ENCODE measurements at places on chromosomes 16 and 17.

DNA sequence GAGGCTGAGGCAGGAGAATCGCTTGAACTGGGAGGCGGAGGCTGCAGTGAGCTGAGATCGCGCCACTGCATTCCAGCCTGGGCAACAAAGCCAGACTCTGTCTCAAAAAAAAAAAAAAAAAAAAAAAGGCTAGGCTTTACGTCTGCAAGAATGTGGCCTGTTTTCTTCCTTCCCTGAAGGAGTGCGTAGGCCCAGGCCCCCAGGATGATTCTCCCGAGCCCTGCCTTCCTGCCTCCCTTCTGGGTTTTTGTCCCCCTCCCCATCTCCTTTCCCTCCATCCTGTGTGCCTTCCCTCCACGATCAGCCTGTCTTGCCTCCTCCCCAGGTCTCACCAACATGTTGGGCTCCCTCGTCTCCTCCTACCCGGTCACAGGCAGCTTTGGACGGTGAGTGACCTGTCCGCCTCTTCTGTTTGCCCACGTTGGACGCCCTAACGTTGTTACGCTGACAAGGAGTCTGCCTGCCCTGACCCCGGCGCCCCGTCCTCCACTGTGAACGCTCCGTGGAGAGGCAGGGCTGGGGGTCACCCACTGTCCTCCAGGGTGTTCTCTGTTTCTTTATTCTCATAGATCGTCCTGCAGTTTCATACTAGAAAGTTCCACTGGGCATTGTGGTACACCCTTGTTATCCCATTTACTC, 15.7 kb upstream of the RNF213 start:
- no peak for DNase-seq

DNA sequence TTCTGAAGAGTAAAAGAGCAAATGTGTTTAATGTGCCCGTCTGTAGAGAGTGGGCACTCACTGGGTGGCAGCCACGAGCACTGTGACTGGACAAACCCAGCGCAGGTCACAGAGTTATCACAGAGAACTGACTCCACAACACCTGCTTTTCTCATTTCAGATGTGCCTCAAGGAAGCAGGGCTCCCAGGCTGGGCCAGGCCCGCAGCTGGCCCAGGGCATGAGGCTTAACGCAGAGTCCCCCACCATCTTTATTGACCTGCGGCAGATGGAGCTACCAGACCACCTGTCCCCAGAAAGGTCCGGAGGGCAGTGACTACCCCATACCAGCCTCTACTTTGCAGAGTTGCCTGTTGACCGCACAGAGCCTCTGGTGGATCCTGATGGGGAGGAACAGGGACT, 11.9 kb downstream of the DNAAF8 start:
- DNase-seq = no peak

DNA sequence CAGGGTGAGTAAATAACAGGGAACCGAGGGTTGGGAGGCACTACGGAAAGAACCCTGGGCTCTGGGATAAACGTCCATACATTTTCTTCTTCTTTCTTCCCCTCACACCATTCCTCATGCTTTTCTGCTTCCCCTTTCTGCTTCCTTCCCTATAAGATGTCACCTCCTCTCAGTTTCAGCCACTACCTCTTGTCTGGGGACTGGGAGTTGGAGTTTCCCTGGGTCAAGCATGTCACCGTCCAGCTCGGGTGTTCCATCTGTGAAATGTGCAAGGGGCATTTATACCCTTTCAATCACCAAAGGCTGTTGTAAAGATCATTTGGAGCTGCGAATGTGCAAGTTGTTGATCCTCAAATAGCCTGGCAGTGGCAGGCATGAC, 17.5 kb upstream of the CCL22 start:
- DNase-seq = no peak

GRCh38 chr16:88706965-88707826, 893 bp downstream of the CTU2 start:
- no peak for DNase-seq

- DNase-seq = no peak
Observed at GRCh38 chr16:23852794-23853562, 17.2 kb downstream of the PRKCB start.

DNA sequence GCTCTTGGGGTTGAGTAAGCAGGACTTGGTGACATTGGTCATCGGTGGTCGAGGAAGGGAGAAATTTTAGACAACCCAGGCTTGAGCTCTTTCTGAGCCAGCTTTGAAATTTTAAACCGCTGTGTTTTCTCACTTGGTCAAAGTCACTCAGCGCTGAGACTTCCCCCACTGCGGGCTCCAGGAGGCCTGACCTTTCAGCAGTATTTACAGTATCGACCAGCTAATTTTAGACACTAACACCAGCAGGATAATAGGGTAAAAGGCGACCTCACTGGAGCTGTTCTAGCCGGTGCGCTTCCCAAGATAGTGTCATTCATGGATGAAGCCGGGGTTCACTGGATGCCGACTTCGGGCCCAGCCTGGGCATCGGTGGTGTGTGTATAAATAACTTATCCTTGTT, 29.7 kb upstream of the WSCD1 start:
- no peak for DNase-seq

- no peak for DNase-seq
Observed at GRCh38 chr16:23362460-23363317, 60.6 kb downstream of the SCNN1B start.

DNA sequence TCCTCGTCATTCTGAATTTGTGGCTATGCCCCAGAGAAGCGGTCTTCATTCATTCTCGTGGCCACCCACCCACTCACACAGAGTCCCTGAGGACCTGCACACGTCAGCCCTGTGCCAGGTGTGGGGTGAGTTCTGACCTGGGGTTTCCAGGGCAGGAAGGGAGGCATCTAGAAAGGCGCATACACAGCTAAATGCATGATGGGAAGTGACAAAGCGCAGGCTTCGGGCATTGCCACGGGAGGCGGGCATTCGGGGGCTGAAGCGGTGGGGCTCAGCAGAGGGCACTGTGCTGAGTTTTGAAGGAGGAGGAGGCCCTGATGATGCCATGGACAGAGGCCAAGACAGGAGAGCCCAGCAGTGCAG, 10.9 kb downstream of the UBALD2 start:
- DNase-seq = no peak

GRCh38 chr17:21124086-21124485, 2.7 kb upstream of the DHRS7B start:
- DNase-seq = no peak

DNA sequence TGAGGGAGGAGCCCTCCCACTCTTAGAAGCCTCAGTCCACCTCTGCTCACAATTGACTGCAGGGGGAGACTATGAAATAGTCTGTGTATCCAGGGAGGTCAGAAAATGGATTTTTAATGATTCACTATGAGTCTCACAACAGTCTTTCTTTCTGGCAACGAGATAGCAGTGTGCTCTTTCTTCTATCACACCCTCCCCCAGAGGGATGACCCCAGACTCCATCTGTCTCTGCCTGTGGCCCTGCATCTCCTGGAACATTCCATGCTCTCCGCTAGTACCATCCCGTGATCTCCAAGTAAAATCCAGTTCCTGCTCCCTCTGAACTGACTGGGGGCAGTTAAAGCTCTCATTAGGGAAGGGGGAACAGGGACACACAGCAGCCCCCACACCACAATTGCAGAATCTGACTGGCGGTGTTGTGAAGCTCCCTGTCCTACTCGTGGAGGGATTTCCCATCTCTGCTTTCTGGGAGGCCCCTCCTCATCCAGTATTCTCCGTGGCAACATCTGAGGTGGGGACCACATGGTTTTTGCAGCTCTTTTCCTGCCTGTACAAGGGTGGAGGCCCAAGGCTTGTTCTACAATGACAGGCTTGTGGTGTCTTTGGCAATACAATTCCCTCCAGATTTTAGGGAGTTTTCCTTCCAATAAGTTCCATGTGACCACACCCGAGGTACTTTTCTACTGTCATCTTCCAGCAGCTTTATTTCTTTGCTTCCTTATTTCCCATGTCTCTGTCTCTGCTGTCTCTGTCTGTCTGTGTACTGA, 19.4 kb downstream of the NATD1 start:
- no peak for DNase-seq

GRCh38 chr17:43740541-43740940, 18.1 kb downstream of the SOST start:
- no peak for DNase-seq

- DNase-seq = no peak
Observed at GRCh38 chr16:78605548-78606101, 506.2 kb downstream of the WWOX start.

DNA sequence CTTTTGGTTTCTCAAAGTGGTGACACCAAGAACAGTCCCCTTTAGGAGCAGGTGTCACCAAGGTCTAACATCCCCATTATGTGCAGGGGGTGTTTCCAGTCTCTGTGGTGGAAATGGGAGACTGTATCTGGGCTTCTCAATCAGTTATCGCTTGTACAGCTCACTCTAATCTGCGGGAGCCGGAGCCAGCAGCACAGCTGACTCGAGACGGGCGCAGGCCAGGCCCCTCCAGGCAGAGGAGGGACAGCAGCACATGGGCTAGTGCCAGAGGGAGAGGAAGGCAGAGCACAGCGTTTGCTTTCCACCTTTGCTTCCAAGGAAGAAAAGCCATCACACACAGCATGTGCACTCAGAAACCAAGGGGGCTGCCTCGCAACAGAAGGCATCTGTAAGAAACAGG, 91.2 kb upstream of the CREBBP start:
- no peak for DNase-seq

- no peak for DNase-seq
Observed at GRCh38 chr17:4161192-4161966, 18.4 kb downstream of the CYB5D2 start.

DNA sequence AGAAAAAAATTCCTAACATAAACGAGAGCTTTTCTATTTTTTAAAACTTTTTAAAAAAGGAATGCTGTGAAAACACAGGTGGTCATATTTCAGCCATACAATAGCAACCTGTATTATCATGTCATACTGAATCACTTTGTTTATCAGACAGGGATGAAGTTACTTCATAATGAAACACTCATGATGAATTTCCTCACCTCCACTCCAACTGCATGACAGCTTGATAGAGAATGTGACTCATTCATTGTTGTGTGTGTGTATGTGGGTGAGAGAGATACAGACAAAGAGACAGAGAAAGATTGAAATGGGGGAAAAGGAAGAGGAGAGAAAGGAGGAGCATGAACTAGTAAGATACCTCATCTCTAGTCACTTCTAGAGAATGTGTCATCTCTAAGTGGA, 109.0 kb downstream of the SYCE1L start:
- DNase-seq = no peak

DNA sequence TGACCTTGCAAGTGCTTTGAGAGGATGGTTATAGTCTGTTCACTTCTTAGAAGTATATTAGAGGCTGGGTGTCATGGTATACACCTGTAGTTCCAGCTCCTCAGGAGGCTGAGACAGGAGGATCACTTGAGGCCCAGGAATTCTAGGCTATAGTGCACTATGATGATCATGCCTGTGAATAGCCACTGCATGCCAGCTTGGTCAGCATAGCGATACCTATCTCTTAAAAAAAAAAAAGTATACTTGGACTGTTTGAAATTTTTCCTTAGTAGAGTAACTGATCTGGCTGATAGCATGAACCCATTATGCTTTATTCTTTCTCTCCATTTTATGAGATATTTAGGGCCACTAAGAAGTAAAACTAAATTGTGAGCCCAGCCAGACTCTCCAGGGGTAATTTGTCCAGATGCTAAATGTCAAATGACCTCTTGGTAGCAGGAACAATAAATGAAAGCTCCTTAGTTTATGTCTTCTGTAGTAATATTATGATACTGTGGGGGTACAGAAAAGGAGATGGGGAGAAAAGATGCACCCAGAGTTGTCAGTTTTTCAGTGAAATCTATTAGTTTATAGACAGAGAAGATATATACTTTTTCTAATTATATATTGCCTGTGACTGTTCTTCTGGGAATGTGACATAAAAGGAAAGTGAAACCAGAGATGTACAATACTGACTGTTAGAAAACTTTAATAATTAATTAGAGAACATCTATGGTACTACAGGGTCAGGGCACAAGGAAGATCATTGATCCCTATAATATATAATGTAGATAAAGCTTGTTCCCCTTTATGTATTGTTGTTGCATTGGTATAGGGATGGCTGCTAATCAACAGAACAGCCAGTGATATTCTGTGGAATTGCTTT, 335.3 kb upstream of the TBX2 start:
- DNase-seq = no peak

DNA sequence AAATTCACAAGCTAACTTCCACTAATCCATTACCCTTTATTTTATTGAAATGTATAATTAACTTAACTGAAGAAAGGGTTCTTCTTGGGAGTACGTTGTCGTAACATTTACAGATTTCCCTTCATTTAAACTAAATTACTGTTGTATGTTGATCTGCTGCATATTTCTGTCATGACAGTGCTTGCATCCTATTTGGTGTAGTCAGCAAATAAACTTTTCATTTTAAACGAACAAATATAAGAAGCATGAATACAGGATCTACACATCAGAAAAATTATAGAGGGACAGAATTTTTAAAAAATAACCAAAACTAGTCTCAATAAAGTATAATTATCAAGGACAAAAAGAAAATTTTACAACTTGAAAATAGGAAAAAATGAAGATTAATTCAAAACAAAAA, 66.5 kb upstream of the ZNF267 start:
- DNase-seq = no peak

- DNase-seq = no peak
Observed at GRCh38 chr17:35132816-35133550, 9.1 kb downstream of the NLE1 start.

DNA sequence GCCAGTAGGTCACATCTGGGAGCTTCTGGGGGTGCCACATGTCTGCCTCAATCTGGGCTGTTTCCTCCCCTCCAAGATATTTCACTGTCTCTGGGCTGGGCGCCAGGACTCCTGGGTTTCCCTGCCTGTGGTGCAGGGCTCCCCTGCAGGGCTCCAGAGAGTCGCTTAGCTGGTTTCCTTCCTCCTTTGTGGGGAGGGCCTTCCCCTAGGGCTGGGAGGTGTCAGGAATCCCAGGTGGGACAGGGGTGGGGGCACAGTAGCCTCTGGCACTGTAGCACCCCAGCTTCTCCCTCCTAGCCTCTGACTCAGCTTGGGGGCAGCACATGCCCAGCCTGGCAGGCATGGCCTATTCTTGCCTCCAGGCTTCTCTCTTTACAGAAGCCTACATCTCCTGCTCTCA, 2.6 kb downstream of the RARA start:
- no peak for DNase-seq

DNA sequence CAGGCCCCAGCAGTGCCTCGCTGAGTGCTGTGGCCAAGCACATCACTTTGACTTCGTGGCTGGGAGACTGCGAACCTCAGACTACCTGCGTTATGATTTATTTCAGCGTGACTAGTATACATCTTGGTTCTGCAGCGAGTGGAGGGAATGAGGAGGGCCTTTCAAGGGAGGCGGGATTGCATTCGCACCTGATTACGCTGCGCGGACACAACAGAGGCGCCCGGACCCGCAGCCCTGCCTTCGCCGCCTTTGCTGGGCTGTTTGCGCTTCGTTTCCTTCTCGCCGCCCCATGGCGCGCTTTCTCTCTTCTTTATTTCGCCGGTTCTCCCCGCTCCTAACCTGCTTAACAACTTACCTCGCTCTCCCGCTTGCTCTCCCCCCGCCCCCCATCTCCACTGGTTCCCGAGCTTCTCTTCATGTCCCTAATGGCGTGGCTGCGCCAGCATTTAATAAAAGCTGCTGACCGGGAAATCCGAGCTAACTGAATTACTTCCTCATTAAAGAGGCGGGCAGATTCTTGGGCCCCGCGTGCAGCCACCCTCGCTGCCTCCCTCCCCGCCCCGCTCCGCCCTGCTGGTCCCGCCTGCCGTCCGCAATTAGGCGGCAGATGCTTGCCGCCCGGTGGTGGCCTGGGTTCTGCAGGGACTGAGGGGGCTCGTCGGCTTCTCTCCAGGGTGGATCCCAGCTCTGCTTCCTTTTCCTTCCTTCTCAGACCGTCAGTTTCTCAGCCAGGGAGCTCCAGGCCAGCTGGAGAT, 257.6 kb upstream of the SDK2 start:
- peak; percentile 58 for DNase-seq

All from NCI-H187 (cell line).